ENCODE measurements at places on chromosomes 4 and X.

DNA sequence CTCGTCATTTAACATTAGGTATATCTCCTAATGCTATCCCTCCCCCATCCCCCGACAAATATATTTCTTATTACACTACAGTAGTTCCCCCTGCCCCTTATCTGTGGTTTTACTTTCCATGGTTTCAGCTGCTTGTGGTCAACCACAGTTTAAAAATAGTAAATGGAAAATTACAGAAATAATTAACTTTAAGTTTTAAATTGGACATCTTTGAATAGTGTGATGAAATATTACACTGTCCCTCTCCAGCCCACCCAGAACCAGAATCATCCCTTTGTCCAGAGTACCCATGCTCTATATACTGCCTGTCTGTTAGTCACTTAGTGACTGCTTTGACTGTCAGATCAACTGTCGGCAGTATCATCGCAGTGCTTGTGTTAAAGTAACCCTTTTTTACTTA is 47.4 kb upstream of the VEGFC start:
- DNase-seq = no peak

GRCh38 chr4:1726146-1726934 is 5.0 kb downstream of the TACC3 start:
- peak; percentile 99 for DNase-seq

DNA sequence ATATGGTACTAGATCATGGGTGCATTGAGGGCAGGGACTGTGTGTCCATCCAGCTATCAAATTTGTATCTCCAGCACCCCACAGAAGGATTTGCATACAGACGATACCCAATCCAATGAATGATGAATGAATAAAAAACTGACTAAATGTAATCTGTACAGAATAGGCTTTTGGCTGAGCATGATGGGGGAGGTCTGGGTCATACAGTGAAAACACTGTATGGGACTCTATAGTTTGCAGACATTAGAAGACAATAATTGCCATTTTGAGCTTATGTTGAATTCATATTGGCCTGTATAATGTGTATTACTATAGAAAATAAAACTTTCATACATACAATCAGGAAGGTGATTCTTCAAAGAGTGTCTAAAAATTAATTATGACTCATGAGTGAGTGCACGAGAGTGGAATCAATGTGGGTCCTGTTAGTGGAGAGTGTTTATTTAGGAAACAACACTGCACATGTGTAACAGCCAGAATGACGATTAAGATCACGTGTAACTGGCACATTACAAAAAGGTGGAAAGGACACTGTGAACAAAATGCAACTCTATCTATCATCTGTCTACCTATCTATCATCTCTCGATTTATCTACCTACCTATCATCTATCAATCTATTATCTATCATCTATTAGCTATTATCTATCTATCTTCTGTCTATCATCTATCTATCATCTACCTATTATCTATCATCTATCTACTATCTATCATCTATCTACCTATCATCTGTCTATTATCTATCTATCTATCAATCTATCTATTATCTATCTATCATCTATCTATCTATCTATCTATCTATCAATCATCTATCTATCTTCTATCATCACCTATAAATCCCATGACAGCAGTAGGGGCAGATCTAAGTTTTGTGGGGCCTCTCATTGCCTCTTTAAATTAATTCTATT is 201.3 kb downstream of the PTTG2 start:
- DNase-seq = no peak

DNA sequence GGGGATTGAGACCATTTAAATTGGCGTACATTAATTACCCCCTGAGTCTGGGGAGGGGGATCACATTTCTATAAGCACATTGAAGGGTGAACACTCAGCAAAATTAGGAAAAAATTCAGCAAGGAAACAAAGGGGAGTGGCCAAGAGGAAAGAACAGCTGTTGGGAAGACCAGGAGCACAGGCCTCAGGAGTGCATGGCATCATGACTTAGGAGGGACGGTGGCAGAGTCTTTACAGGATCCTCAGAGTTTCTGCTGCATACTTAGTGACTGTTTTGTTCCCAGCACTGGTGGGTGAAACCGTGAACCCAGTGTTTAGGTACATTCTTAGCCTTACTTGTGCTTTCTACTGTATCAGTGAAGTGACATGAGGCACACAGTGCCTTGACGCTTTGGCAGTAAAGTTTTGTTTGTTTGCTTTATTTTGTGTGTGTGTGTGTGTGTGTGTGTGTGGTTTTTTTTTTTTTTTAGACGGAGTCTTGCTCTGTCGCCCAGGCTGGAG is 121.3 kb downstream of the CBR4 start:
- no peak for DNase-seq

- DNase-seq = no peak
Measured at GRCh38 chr4:25320773-25321172, 8.2 kb downstream of the ZCCHC4 start.

DNA sequence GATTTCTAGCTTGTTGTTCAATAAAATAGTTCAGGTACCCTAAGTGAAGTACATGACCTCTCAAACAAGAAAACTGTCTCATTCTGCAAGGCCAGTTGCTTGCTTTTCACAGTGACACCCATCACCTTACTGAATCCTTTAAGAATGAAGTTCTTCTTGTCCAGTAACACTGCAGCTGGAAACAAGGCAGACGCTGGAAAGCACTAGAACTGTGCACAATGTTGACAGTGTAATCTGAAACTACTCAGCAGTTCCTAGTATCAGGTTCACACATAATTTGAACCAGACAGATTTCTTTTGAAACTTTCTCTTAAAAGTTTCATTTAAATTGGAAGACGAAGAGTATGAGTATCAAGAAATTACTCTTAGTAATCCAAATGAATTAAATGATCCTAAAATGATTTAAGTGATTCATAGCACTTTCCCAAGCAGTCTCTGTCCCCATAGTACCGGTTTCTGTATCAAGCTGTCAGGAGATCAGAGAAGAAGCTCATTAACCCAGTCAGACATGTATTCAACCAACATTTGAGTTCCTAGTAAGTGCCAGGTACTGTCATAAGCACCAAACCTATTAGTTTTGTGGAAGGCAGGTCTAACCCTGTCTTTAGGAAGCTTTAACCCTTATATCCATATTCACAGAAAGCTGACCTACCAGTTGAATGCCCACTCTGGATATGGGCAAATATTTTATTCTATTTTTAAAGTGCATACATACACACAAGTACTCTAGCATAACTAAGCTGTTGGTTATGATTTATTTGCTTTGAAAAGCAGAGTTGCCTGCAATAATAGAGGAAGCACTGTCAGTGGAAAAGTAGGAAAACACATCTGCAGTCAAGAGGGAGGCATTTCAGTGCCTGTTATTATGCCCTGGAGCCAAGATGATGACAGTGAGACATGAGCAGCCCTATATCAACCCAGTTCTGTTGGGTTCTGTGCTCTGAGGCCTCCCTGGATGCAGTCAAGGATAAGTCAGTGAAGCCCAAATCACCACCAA is 63.6 kb downstream of the PALLD start:
- no peak for DNase-seq

Data from mucosa of descending colon (tissue), 3 donors.